Stimulated activated CD4-positive, alpha-beta T cell treated with anti-CD3 and anti-CD28 coated beads, TNF-alpha, amount 100 ng/mL, for 1 hour (primary cell): ENCODE measurements at places on chromosomes 7 and 10.

DNA sequence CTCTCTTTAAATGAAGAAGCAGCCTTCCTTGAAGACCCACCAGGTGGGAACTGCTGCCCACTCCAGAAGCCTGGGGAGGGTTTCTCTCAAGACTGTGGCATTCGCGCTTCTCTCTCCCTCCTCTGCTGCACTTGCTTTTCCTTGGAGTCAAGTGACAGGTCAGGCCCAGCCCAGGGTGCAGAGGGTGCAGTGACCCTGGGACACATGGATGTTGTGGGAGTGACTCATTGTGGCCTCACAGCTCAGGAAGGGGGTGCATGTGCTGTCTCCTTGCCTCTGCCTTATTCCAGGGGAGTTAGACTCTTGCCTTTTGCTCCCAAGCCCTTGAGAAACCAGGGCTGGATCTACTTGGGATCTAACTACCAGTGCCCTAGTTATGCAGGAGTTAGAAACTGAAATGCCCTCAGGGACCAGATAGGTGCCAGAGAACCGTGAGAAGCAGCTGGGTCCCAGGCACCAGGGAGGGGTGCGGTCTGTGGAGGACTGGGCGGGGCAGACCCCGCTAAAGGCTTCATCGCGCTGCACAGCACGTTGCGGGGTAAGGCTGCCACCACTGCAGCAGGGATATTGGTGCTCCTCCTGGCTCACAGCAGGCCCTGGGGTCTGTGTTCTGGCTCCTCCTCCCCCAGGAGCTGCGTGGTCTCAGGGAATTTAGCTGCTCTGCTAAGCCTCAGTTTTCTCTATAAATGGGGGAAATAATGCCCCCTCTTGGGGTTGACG lies 11.4 kb downstream of the FAM241B start:
- no peak for DNase-seq

- DNase-seq = peak; percentile 40
These were observed 57.2 kb upstream of the ECHDC3 start for GRCh38 chr10:11684717-11685645.

DNA sequence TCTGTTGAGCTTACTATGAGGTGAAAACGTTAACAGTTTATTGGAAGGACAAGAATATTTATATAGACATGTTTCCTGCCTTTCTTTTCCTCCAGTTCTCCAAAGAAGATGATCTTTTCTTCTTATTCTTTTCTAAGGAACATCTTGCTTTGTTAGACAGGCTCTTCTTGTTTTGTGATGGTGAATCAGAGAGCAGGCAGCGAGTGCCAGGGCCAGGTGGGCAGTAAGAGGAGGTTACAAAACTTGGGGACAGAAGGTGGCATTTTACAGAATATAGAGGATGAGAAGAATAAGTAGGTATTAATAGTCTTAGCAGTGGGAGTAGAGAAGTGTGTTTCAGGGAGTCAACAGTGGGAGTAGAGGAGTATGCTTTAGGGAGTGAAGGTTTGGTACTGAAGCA lies 223.6 kb downstream of the ARL4A start:
- DNase-seq = no peak

DNA sequence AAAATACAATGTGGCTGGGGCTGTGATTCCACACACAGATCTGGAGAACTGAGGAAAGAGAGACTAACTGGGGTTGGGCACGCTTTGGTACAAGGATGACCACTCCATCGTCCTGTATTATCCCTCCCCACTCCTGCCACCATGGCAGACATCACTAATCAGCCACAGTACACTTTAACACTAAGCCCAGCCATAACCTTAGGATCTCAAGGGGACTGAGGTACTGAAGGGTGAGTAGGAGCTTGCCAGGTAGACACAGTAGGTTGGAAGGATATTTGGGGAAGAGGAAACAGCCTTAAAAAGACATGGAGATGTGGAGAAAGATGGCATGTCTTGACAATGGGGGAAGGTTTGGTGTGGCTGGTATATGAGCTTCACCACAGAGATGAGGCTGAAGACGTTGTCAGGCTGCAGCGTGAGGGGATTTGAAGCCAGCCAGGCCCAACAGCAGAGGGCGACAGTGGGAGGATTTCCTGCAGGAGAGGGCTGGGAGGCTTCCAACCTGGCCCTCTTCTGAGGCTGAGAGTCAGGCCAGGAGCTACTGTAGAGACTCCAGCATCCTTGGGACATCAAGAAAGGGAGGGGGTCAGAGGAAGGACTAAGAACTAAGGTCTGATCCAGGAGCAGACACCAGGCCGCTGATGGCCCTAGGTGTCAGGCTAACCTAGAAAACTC lies 58.6 kb upstream of the COL13A1 start:
- DNase-seq = no peak

DNA sequence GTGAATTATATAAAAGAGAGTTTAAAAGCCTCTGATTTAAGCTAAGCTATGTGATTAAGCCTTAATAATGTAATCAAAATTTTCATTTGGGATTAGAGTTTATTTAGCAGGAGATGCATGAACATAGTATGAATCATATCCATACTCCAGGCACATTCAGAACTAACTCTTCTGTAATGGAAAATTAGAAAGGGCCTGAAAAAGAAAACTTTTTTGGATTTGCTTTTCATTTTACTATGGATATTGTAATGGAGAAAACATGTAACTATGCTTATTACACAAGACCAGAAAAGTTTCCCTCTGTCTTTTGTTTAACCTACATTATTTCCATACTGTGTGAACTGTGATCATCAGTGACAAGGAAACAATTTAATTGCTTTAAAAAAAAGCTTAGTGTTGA lies 22.0 kb downstream of the TES start:
- no peak for DNase-seq

DNA sequence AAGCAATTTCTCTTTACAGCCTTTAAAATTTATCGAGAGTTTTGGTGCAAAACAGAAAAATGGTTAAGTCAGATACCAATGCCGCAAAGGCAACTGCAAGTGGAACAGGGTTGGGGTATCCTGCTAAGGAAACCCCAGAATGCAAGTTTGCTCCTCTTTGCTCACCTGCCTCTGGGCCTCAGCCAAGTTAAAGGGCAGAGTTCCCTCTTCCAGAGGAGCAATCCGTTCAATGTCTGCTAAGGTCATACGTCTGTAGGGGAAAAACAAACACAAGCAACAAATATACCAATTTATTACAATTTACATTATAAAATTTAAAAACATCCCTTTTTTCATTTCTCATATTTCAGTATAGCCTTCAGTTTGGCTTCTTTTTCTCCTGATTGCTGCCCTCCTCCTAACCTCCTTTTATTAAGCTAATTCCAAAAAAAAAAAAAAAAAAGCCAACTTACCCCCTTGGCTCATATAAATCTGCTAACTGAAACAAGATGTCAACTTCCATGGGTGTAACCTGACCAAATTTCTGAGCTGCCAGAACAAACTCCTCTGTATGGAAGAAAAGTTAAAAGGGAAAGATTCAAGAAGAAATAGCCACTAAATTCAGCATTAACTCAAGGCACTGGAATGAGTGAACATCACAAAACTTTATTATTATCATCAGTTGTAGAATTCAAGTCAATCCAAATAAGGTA lies 132.6 kb downstream of the SLC25A13 start:
- no peak for DNase-seq

DNA sequence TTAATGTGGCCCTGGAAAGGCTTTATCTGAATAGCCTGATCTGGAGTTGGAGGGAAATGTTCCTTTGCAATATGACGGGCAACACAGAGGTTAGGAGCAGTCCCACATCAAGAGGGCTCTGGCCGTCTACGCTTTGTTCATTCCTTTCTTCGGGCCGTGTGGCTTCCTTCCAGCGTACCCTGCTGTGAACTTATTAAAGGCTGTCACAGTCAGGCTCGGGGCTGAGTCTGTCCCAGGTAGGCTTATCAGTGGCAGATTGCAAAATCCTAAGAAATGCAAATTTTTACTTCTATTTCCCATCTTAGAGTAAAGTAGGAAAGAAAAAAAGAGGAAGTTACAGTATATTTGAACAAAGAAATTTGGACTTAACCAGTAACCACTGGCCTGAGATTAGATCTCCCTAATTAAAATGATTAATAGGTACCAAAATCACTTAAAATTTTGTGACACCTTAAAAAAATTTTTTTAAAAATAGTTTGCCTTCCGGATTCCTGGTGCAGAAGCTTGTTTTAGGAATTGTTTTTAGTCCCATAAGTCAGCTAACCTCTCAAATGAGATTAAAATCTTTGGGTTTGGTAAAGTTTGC lies 453.1 kb upstream of the MKI67 start:
- DNase-seq = no peak

- DNase-seq = no peak
These were observed 318.9 kb downstream of the AHR start for GRCh38 chr7:17617380-17617779.

DNA sequence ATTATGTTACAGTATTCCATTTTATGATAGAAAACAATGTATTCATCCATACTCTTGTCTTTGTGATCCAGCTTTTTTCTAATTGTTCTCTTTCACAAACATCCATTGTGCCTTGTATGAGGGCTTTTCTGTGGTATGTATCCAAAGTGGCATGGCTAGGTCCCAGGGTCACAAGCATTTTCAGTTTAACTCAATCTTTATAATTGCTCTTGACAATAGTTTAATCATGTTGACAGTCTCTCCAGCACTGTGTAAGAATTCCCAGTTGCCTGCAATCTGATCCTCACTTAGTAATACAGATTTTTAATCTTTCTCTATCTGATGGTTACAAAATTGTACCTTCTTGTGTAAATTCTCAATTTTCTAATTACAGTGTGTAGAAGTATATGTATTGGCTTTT lies 533.4 kb downstream of the NEBL start:
- no peak for DNase-seq

GRCh38 chr10:12512332-12513002 lies 163.1 kb downstream of the CAMK1D start:
- DNase-seq = no peak

DNA sequence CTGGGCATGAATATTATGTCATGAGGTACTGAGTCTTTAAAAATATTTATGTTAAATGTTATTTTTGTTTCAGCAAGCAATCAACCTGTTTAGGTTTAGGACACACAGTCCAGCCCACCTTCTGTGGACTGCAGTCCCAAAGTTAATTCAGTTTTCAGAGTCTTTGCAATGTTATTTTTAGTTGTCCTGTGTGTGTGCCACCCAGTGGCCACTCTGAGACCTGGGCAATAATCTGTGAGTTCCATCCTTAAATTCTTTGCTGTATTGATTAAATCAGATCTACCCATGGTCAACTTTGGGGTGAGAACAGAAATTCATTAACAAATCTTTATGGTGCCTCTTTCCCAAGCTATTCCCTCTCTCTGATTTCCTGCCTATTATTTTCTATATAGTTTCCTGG lies 415.1 kb downstream of the CCSER2 start:
- no peak for DNase-seq

DNA sequence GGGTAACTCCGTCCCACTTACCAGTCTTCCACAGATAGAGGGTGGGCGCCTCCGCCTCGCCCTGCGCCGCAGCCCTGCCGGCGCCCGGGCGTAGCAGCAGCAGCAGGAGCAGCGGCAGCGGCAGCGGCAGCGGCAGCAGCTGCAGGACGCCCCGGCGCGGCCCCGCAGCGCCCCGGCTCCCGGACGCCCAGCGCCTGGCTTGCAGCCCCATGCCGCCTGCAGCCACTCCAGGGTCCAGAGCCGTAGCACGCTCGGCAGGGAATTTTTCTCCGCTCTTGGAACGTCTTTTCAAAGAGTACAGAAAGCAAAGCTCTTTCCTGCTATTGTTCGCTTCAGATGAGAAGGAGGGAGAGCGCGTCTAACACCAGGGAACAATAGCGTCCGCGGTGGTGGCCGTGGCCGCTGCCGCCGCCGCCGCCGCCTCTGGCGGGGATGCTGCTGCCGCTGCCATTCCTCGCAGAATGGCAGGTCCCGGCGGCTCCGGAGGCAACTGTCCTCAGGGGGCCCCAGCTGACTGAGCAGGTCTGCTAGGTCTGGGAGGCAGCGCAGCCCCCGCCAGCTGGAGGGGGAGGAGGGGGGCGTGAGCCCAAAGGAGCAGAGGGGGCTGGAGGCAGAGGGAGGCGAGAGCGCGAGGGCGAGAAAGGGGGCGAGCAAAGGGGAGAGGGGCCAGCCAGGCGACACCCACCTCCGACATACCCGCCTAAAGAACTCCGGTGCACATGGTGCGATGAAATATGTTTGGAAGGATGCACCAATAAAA lies at the start of gene THSD7A:
THSD7A (minus strand) TSS at position 463 of the 760 bp plus-strand sequence; CDS start at position 211, 252 bp downstream.
- DNase-seq = no peak

- no peak for DNase-seq
These were observed 109.9 kb upstream of the EFCAB10 start for GRCh38 chr7:105691082-105691679.

- DNase-seq = peak; percentile 61
These were observed 640 bp upstream of the ZNF425 start for GRCh38 chr7:149126662-149127266.
